Gastroesophageal sphincter (tissue), 4 donors: ENCODE measurements at places on chromosomes 5 and 9.

DNA sequence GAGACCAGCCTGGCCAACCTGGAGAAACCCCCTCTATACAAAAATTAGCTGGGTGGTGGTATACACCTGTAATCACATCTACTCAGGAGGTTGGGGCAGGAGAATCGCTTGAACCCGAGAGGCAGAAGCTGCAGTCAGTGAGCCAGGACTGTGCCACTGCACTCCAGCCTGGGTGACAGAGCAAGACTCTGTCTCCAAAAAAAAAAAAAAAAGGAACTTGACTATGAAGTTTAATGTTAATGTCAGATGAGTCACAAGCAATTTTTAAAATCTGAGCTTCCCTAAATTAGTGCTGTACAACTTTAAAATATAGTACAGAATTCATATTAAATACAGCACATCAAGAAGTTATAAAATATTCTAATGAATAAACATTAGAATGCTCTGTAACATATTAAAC is 1.5 kb downstream of the MEIKIN start:
- ATAC-seq: no peak

DNA sequence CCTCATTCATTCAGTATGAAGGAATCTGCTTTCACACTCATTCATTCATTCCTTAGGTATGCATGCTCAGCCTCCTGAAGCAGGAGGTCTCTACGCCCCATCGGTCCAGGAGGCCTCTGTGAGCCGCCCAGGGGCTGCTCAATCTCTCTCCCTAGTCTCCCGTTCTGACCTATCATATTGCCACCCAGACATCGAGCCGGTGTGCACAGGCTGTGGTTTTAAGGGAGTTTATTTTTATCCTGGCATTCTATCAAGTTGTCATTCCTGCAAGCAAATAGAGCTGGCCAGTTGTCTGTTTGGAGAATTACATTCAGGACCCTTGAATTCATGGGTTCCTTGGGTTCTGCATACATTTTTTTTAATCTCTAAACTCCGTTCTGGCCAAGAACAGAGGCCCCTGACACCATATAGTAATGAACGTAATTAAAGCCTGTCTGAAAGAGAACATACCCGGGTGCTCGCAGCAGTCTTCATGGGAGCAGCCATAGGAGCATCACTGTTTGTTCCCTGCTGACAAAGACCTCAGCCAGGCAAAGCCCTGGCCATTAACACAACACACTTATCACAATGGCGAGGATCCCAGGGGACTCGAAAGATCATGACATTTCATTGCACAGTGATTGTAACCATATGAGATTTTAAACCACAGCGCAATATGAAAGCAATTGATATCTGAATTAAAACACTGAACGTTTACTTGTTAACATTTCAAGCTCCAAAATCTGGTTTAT is 80.9 kb downstream of the ADAMTS16 start:
- ATAC-seq: no peak

DNA sequence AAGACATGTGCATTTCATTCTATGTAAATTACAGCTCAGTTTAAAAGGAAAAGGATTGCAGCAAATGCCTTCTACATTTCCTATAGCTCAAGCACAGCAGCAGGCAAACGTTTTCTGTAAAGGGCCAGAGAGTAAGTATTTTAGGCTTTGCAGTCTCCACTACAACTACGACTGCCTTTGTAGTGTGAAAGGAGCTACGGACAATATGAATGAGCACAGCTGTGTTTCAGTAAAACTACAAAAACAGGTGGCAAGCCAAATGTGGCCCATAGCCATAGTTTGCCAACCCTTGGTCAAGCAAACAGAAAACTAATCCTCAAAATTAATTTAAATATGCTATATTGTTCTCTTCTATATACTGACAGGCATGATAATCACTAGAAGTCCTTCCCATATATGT is 7.2 kb downstream of the PTBP3 start:
- ATAC-seq: no peak

DNA sequence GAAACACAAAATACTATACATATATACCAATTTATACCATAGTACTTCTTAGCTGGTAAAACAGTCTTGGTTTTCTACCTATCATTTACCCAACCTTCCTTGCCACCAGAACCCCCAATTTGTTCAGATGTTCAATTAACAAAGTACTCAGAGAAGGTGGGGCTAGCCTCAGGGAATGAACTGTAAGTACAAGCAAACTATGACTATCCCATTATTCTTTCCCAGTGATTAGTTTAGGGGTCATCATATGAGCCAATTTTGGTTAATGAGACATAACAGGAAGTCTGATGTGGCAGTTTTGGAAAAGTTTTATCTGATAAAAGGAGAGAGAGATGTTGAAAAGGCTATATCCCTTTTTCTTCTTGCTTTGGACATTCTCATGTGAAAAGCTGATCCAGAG is 125.8 kb downstream of the DTWD2 start:
- ATAC-seq: no peak

DNA sequence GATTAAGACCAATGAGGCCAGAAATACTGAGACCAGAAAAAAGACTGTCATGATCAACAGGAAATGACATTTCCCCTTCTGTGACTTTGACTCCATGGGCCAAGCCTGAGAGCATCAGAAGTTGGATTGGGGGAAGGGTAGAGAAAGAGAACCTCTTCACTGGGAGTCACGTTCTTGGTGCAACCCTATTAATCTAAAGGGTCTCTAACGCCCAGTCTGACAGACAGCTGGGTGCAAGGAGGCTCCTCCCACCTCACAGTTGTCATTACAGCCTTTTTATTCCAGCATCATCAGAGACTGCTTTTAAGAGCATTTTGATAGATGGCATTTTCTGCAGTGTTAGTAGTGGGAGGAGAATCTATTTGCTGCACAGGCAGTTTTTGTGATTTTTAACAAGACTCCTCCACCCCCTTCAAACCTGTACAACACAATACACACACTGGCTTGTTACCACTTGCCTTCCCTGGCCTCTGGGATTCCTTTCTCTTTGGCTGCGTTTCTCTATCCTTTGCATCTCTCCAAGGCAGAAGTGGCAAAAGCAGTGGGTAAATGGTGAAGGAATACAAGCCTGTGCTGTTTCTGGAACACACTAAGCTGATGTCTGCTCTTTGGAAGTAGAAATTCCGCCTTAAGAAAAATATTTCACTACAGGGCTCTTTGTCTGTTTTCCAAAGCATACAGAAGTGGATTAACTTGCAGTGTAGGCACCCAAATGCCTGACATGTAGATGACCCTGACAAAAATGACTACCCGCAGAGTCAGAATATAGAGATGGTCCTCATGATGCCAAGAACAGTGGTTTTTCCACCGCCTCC is 310.4 kb upstream of the ZNF608 start:
- no peak for ATAC-seq

DNA sequence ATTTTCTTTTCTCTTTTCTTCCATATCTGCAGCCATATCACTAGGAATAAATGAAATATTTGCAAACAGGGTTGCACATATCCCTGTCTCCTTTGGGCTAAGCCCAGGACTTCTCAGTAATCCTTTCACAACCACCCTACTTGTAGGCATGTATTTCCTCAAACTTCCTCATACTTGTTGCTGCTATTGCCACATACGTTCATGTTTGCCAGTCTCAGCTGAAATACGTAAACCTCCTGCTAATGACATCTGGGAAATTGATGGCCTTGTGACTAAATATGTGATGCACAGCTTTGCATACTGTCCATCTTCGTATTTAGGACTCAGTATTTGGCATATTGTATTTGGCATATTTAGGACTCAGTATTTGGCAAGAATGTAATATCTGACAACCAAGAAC is 224.6 kb downstream of the PLK2 start:
- ATAC-seq: peak; percentile 75

DNA sequence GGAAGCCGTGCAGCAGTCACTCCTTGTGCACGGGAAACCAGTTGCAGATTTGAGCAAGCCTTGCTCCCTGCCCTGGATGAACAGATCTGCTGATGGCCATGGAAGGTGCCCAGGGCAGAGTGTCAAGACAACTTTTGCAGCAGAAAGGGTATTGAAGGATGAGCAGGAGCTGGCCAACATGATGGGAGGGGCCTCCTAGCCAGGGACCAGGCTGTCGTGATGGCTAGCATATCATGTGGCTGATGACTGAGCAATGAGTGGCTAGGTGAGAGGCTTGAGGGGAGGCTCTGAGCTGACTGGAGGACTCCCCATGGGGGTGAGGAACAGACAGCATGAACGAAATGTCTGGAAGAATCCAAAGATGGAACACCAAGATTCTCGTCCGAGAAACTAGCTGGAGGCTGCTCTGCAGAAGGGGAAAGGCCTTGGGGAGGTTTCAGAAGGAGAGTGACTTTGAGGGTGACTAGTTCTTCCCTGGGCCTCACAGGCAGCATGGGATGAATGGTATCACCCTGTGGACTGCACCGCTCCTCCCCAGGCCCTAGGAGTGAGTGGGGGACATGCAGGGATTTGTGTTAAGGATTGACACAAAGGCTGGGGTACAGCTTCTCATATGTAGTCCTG is 18.5 kb downstream of the PPARGC1B start:
- ATAC-seq: no peak

- no peak for ATAC-seq
Measured at GRCh38 chr5:57698086-57698485, 215.5 kb upstream of the ACTBL2 start.

DNA sequence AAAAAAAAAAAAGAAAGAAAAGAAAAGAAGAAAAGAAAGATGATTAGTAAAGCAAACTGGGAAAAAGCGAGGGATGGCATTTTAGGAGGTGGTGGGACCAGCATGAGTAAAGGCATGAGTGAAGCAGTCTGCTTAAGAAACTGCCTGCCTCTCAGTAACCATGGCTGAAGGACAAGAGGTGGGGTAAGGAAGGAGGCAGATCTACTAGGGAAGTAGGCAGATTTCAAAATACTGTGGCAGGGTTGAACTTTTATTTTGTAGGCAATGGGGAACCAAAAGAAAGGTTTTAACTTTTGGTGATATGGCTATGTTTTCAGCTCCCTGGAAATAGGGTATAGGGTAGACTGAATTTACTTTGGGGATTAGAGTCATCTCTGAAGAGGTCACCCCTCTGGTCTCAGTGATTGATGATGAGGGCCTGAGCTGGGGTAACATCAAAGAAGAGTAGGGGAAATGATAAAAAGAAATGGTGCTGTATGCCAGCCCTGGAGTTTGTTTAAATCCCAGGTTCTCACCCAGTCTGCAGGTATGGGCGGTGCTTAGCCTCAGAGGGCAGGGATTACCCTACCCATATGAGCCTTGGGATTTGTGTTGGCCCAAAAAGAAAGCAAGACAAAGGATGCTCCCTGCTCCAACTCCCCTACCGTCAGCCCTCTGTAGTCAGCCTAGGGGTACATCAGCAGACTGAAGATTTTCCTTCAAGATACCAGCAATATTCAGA is 316.2 kb downstream of the CWC27 start:
- no peak for ATAC-seq

GRCh38 chr5:138736293-138736692 is 16.9 kb upstream of the CTNNA1 start:
- no peak for ATAC-seq

DNA sequence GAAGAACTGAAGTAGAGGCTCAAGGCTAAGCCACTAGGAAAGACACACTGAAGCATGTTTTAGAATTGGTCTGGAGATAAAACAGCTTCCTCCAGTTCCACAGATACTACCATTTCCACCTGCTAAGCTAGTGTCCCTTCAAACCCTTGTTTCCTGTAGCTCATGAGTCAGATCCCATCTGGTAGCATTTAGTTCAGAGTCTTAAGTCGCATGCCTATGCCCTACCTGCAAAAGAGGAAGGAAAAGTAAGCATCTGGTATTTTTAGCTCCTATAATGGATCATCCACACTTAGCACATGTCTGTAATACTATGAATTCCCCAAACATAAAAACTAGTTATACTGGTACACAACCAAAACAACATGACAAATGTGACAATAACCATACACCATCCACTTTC is 92.1 kb downstream of the CDKN2A start:
- no peak for ATAC-seq

DNA sequence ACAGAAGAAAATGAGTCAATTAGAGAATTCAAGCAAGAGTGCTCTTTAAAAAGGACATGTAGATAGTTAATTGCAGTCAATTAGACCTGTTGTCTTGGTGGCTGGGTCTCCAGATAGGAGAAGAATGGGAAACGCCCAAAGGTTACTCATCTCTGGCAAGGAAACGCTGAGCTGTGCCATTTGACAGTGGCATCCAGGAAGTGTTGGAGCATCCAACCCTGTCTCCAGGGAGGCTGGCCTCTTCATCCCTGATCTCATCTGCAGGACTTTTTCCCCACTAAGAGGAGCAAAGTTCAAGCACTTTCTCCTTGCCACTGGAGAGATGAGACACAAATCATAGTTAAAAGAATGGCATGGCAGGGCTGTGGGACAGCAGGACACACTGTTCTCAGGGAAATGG is 111.7 kb upstream of the MSX2 start:
- no peak for ATAC-seq

DNA sequence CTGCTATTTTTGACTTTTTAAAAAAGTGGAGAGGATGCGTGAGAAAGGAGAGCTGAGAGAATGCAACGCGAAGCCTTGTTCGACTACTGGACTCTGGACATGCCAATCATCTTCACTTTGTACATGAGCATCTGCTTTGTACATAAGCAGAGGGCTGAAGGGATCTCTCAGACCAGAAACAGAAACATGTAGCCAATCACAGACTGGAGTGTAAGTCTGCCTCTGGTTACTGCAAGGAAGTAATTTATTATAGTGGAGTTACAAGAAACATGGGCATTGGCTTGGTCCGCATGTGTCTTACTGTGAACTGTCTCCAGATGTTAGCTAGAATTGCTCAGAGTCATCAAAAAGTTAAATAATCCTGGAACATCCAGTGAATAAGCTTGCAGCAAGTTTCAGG is 190.0 kb upstream of the GRAMD2B start:
- ATAC-seq: no peak

DNA sequence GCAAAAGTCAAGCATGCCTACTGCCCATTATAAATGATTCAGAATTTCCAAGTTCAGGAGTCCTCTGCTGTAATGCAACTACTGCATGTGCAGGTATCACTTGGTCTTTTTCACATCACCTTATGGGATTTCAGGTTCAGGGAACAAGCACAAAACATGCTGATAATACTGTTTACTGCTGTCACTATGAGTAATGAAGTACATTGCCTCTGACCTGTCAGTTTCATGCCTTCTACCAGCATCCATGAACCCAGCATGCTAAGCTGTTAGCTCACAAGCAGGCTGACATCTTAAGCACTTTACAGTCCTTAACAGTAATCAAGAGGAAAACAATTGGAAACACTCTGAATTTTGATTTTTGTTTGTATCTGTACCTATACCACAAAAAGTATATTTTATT is 743.8 kb downstream of the CDH12 start:
- no peak for ATAC-seq

- no peak for ATAC-seq
Measured at GRCh38 chr9:112726428-112726827, 8.5 kb upstream of the INIP start.
